Epithelial cell of esophagus (primary cell): ENCODE measurements at places on chromosomes 2 and 18.

DNA sequence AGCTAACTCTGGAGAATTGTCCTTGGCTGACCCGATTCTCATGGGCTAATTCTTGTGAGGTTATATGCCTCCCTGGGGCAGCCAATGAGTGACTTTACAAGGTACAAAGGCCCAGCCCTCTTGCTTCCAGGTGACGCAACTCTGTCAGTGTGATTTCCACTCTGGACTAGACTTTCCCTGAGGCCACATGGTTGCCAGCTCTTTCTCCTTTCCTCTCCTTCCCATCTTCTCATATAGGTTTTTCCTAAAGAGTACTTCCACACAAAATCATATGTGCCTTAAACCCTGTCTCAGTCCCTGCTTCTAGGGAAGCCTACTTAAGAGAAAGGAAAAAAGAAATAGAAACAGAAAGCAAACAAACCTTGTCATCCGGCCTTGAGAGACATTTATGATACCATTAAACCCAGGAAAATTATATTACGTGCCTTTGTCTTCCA lies 226.2 kb upstream of the ZSWIM2 start:
- DNase-seq: peak; percentile 35

- no peak for DNase-seq
Measured at GRCh38 chr18:37402735-37403099, 162.9 kb downstream of the CELF4 start.

DNA sequence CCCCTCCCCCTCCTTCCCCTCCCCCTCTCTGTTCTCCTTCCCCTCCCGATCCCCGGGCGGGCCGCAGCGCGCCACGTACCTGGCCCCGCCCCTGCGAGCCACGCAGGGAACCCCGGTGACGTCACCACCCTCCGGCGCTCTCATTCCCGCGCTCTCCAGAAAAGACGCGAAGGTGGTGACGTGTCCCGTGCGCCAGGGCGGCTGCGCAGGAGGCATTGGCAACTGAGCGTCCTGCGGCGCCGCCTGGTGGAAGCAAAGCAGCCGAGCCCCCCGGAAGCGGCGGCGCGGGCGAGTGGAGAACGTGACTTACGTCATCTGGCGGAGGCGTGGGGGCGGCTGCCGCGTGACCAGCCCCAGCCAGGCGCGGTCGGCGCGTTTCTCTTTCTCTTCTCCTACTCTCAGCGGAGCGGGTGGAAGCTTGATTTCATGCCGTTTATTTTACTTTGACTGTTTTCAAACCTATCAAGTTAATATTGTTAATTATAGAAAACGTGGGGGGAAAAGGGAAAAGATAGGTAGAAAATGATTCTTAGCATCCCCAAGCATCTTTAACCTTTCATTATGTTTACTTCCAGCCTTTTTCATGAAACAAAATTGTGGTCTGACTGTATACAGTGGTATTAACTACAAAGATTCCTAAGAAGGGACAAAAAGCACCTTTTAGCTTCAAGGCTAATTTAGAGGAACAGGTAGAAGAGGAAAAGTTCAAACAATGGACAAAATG lies 48.1 kb downstream of the C2orf42 start:
- peak; percentile 99 for DNase-seq

- DNase-seq: peak; percentile 83
Measured at GRCh38 chr2:55093381-55093780, 43.1 kb upstream of the RTN4 start.

DNA sequence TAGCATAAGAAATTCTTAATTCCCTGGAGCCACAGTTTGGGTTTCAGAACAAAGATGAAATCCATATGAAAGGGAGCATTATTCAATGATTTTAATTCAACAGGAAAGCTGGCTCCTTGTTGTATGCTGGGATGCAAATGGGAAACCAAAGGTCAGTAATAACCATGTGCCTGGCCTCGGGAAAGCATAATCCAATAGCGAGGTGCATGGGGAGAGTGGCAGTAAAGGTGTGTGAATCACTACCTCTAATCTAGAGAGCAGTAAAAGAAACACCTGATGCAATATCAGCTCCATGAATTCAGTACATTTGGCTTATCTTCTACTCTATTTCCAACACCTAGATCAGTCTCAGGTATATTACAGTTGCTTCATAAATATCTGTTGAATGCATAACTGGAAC lies 220.1 kb downstream of the FBXO15 start:
- no peak for DNase-seq

DNA sequence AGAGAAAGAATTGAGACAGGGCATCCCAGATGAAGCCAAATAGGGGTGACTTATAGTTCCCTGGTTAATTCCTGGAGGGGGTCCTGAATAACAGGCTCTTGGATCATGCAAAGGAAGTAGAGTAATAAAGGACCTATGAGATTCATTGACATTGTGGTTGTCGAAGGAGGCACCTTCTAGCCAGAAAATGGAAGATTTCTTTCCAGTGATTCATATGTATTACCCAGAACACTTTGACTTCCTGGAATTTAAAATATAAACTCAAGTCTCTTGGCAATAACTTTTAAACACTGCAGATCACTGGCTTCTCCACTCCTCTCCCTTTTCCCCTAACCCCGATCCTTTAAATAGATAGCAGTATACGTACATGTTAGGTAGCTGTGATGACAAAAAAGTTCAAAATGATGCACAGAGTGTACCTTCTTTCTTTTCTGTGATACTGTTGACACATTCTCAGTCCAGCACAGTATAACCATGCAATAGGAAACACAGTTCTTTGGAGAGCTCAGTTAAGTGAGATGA lies 211.8 kb downstream of the LTBP1 start:
- peak; percentile 70 for DNase-seq

DNA sequence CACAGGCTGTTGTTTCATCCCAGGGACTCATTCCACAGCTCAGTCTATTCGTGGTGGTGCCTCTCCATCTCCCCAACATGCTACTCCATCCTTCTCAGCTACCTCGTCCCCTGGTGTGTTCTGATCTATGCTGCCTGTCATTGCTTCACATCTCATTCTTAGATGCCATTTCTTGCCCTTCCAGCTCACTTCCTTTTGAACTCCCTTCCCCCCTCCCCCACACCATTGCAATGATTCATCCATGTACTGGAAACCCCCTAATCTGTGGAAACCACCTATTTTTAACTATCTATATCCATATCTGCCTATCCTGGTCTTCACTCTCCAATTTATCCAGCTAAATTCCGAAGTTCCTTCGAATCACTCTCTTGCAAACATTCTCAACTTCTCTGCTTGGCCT lies 65.7 kb upstream of the PARD3B start:
- DNase-seq: peak; percentile 62

- no peak for DNase-seq
Measured at GRCh38 chr18:27120246-27120645, 64.9 kb downstream of the CHST9 start.

DNA sequence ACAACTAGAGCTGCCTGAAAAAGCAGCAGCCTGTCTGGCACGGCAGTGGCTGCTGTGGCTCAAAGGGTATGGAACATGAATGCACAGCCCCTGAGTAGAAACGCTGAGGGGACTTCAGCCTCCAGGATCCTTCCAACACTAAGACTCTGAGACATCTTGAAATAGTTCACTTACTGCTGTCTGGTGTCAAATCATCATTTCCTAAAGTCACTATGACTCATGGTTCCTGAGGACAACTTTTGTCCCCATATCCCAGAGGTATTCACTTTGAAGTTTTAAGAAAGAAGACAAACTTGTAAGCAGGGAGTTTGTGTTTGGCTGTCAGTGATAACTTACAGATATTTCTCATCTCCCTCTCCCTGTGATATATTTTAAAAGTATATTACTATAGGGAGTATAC lies 33.3 kb upstream of the NEB start:
- no peak for DNase-seq

DNA sequence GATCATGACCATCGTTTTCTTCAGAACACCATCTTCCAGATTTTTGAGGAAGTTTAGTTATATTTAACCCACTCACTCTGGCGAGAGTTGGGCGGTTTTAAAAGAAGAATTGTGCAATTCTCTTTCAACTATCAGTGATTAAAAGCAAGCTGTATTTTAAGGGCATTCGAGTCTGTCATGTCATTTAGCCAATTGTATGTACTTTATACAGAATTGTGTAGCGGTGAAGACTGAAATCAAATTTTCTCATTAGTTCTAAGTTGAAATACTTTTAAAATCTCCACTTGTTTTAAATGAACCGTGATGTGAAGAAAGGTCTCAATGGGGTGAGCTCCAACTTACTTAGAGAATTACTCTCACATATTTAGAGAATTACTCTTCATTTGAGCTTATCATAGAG lies 214.6 kb upstream of the DTNA start:
- no peak for DNase-seq

- DNase-seq: no peak
Measured at GRCh38 chr2:142270291-142270690, 139.5 kb upstream of the LRP1B start.

DNA sequence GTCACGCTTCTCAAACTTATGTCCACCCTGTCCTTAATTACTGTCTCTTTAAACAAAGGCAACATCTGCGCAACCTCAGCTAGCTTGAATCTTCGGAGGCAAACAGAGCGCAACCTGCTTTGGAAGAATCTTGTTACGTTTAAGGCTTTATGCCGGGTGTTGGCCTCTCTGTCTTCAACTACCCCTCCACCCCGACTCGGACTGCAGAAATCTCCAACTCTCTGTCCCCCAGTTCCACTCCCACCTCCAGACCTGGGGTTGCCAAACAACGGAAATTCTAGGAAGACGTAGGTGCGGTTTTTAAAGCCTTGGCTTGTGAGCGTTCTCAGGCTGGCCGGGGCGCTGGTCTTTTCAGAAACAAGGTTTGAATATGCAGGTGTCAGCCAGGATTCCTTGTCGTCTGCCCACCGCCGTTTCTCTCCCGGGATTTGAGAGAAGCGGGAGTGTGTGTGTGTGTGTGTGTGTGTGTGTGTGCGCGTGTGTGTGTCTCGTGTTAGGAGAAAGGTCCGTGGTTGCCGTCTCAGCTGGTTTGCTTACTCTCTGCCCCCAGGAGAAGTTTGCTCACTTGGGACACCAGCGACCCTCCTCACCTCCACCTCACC lies 1.1 kb upstream of the ONECUT2 start:
- DNase-seq: no peak

- DNase-seq: no peak
Measured at GRCh38 chr2:217120429-217120828, 260.6 kb upstream of the TNP1 start.

- no peak for DNase-seq
Measured at GRCh38 chr2:28547906-28548600, 52.2 kb downstream of the PLB1 start.

- DNase-seq: no peak
Measured at GRCh38 chr18:32877371-32877770, 104.5 kb upstream of the KLHL14 start.

- no peak for DNase-seq
Measured at GRCh38 chr2:25561136-25561850, 112.1 kb downstream of the DTNB start.

- DNase-seq: no peak
Measured at GRCh38 chr2:144462266-144462665, 57.7 kb downstream of the ZEB2 start.

DNA sequence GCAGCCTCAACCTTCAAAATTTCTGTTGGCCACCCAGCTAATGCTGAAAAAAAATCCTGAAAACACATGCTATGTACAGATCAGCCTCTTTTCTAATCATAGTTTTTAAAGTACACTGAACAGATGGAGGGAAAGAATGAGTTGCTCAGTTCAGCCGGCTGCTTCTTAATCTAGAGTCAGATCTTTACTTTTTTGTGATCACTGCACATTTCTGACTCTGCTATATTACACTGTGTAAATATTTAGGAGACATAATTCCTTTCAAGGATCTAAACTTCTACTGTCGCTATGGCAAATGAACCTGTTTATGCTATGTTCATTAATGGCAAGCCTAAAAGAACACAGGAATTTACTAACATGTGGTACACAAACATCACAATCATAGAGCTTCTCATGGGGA lies 114.2 kb downstream of the SRBD1 start:
- no peak for DNase-seq

DNA sequence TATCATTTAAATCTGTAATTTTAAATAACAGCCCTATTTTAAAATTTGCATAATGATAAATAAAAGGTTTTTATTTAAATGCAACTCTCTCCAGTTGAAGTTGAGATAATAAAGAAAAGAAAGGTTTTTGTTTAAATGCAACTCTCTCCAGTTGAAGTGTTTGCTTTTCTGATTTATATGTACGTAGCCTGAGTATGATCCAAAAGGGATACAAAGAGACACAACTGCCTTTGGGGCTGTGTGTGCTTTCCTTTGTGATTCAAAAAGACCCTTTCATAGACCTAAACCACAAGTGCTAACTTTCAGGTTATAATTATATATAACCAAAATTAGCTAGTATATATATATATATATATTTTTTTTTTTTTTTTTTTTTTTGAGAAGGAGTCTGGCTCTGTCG lies 76.2 kb upstream of the MFF start:
- DNase-seq: no peak

DNA sequence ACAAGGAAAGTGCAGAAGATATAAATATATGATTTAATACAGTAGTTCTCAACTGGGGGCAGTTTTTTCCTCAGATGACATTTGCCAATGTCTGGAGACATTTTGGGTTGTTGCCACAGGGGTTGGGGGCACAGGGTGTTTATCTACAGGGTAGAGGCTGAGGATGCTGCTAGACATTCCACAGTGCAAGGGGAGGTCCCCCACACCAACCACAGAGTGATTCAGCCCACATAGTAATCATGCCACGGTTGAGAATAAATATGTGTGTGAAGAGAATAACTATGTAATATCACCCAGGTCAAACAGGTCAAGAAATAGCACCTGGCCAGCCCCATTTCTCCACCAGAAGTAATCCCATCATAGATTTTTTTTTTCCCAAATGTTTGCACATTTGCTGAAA lies 17.9 kb downstream of the DYSF start:
- DNase-seq: peak; percentile 33

GRCh38 chr2:238868616-238869292 lies 20.9 kb downstream of the TWIST2 start:
- DNase-seq: peak; percentile 7

DNA sequence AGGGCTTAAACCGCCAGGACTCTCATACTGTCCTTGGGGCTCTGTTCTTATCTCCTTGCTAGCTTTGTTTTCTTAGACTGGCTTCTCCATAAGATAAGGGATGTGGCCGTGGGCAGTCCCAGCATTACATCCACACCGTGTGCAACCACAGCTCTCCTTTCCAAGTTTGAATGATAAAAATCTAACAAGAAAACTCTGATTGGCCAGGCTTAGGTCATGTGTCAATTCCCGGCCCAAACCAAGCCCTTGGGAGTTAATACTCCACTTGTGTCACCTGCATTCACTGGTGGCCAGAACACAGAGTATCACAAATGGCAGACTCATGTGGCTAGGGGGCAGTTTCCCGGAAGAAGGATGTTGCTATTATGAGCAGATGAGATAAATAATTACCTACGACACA lies 43.2 kb upstream of the KDM3A start:
- no peak for DNase-seq

- DNase-seq: peak; percentile 19
Measured at GRCh38 chr2:184597571-184597991, 748 bp upstream of the ZNF804A start.

- DNase-seq: no peak
Measured at GRCh38 chr2:70932631-70933230, 3.0 kb upstream of the ATP6V1B1 start.
